Activated CD8-positive, alpha-beta memory T cell treated with anti-CD3 and anti-CD28 coated beads, Interleukin-2, amount 50 U/mL, for 4 hours (primary cell): ENCODE measurements at places on chromosomes 13 and 19.

GRCh38 chr13:45951724-45952123 is 100.2 kb upstream of the SIAH3 start:
- no peak for DNase-seq

- DNase-seq, result no peak
Measured at GRCh38 chr13:46484561-46484960, 68.4 kb upstream of the LRCH1 start.

GRCh38 chr19:48967346-48968178 is 2.5 kb downstream of the FTL start:
- no peak for DNase-seq

DNA sequence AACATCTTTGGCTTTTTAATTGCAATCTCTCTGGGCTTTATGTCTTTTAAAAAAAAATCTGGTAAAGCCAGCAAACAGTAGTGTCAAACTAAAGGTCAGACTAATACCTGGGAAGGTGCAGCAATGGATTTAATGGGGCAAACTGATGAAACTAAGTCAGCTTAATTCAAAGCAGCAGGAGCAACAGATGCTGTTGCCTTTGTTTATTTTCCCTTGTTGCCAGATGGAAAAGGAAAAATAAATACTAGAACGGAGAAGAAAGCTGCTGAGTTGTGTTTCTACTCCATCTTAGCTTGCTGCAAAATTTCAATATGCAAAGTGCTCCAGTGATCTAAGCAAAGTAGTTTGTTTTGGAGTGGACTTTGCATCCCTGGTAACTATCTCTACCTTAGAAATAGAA is 1097.8 kb downstream of the PCDH17 start:
- DNase-seq, result no peak

DNA sequence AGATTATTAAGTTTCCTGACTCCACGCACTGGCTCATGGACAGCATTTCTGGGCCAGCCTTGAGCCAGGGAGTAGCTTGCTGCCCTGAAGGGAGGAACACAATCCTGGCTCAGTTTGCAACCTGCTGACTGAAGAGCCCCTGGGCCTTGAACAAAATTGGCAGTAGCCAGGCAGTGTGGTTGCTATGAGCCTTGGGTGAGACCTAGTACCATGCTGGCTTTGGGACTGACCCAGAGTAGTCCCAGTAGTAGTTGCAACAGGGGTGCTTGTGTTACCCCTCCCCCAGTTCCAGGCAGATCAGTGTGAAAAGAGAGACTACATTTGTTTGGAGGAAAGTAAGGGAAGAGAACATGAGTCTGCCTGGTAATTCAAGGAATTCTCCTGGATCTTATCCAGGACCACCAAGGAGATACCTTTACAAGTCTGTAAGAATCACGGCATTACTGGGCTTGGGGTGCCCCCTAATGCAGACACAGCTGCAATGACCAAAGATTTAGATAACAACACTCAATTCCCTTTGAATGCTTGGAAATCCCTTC is 22.0 kb downstream of the ITGBL1 start:
- DNase-seq, result no peak

- DNase-seq, result no peak
Measured at GRCh38 chr13:98377635-98378378, 199.1 kb downstream of the STK24 start.

DNA sequence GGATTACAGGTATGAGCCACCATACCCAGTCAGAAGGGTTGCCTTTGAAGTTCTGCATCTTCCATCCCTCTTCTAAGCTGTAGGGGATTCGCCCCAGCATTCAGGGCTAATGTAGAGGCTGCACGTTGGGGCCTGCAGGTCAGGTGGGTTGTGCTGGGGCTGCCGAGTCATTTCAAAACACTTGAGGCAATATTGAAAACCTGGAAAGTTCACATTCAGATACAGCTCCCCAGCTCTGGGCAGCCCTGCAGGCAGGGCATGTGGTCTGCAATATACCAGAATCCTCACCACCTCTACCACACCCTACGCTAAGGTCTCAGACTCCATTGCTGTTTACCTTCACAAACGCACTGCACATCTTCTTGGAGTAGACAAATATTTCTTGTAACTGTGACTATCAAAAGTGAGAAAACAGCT is 24.6 kb downstream of the CCNE1 start:
- no peak for DNase-seq

- peak; percentile 9 for DNase-seq
Measured at GRCh38 chr13:113786262-113786841, 27.3 kb downstream of the TMEM255B start.

GRCh38 chr19:47437500-47437899 is 18.2 kb upstream of the MEIS3 start:
- no peak for DNase-seq
